ENCODE measurements at places on chromosomes 4 and X.

DNA sequence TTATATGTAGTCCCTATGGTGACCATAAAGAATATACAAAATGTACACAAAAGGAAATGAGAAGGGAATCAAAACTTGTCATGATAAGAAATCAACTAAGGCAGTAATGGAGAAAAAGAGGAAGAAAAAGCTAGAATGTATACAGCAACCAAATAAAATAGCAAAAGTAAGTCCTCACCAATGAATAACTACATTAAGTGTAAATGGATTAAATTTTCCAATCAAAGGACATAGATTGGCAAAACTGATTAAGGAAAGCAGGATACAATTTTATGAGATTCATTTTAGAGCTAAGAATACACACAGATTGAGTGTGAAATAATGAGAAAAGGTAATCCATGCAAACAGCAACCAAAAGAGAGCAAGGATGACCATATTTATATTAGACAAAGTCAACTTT lies 157.4 kb downstream of the TET2 start:
- no peak for DNase-seq

- DNase-seq: no peak
These were observed 728 bp downstream of the UBA6 start for GRCh38 chr4:67700116-67700737.

GRCh38 chr4:119310826-119311225 lies 11.1 kb downstream of the FABP2 start:
- no peak for DNase-seq

DNA sequence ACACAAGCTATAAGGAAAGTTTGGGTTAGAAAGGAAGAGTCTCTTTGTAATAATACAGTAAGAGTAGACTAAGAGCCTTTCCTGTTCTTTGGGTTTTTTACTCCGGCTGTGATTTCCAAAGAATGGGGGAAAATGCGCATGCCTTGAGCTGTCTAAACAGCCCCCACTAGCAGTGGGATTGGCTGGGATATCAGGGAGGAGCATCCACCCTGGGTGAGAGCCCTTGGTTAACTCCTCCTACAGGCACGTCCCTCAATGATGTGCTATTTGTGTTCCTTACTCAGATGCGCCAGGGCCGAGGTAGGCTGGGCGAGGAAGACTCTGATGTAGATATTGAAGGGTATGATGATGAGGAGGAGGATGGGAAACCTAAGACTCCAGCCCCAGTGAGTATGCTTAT lies 74.0 kb upstream of the OGT start:
- DNase-seq: no peak

DNA sequence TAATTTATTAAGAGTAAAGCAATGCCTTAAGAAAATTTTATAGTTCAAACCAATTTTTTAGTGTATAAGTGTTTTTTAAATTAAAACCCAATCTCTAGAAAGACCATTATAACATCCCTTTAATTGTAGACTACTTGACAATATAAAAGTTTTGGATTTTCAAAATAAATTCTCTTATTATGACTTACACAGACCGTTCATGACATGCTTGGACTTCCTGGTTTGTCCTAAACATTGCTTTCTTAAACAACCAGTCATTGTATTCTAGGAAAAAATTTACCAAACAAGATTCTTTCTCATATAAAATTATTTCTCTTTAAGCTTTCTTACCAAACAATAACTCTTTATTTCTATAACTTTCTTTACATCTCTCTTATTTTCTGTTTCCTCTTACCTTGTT lies 49.0 kb upstream of the CXorf51A start:
- no peak for DNase-seq

- DNase-seq: peak; percentile 12
These were observed 1176.7 kb downstream of the NLGN4X start for GRCh38 chrX:5051831-5052491.

DNA sequence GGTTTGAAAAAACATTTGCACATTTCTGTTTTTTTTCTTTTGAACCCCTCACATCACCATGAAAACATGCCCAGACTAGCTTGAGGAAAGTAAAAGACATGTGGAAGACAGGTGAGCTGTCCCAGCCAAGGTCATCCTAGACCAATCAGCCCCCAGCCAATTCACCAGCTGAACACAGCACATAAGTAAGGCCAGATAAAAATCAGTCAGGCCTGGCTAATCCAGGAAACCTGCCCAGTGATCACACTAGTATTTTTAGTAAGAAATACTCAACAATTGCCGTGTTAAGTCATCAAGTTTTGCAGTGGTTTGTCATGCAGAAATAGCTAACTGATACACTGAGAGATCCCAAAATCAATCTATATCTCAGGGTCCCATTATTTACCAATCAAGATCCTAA lies 4.4 kb upstream of the SMR3A start:
- DNase-seq: no peak

DNA sequence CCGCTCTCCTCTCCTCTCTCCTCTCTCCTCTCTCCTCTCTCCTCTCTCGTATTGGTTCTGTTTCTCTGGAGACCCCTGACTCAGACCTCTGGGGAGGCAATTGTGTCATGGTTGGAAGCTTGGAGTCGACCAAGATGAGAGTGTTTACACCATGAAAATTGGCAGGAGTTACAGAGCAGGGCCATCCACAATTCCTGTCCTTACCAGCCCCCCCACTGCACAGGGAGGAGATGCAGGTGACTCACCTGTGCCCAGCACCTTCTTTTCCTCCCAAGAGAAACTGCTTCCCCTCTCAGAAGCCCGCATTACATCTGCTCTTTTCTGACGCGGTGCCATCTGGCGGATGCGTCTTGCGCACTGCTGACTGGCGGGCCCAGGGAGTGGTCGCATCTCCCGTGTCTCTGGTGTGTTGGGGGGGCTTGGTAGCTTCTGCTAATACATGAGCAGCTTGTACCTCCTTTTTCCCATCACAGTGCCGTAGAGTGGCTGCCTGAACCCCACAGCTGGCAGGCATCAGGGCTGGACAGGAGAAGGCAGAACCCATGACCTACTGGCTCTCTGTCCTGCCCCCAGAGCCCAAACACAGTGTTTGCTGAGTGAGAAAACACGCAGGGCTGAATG lies 31.4 kb upstream of the GPR78 start:
- no peak for DNase-seq

DNA sequence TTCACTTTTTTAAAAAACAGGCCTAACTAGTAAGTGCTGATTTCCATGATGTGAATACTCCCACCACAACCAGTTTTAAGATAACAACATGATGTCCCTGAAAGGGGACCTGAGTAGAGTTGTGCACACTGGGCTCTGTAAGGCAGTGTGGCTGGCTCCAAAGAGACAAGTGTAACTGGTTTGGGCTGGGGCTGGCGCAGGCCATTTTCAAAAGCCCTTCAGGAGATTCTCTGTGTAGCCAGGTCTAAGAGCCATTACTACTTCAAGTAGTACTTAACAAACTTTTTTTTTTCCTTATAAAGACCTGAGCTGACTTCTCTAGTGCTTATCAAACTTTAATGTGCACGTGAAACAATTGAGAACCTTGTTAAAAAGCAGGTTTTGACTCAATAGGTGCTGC lies 4.3 kb downstream of the QRFPR start:
- no peak for DNase-seq

DNA sequence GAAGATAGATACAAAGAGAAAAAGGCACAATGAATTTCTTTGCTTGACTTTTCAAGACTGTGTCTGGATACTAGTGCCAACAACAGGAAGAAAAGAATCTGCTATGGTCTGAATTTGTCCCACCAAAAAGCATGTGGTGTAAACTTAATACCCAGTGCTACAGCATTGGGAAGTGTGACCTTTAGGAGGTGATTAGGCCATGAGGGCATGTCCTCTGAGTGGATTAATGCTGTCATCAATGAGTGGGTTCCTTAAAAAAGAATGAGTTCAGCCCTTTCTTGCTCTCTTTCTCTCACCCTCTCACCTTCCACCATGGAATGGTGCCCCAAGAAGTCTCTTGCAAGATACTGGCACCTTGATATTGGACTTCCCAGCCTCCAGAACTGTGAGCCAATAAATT lies 155.7 kb upstream of the GPRIN3 start:
- no peak for DNase-seq

GRCh38 chrX:139640259-139640658 lies 67.7 kb downstream of the MCF2 start:
- no peak for DNase-seq

DNA sequence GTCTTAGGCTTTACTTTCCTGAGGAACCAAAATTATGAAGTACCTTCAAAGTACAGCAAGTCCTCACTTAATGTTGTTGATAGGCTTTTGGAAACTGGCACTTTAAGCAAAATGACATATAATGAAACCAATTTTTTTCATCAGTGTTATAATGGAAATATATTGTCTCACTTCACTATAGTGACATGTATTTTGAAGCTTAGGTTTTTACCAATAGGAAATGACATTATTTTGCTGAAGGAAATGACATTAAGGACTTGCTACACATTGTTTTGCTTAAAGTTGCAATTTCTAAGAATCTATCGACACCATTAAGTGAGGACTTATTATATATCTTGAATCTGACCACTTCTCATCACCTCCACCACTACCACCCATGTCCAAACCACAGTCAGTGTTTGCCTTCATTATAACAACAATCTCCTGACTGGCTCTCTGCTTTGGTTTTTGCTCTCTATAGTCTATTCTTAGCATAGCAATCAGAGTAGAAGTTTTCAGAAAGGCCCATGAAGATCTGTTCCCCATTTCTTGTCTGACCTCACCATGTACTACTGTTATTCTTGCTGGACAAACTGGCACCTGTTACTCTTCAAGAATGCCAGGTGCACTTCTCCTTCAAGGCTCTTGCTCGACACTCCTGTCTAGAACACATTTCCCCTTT lies 311.2 kb downstream of the BMPR1B start:
- DNase-seq: no peak

- no peak for DNase-seq
These were observed 54.5 kb downstream of the CHM start for GRCh38 chrX:85992811-85993229.

GRCh38 chrX:40524423-40524822 lies 56.3 kb upstream of the ATP6AP2 start:
- no peak for DNase-seq

DNA sequence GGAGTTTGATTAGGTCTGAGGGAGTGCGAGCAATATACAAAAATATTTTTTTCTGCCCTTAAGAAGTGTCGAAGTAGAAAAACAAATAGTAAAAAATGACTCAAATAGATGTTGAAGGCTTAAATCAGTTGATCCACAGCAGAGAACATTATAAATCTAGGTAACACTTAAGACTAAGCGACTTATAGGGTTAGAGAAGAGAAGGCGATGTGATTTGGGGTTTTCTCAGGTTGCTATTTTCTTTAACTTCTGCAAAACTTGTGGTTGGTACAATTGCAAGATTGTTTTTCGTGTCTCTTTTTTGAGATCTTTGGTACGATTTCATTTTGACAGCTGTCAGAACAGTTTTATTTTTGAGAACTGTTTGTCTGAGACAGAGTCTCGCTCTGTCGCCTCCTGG lies 1479.5 kb downstream of the PCDH7 start:
- no peak for DNase-seq

- no peak for DNase-seq
These were observed 365.3 kb upstream of the TEX13C start for GRCh38 chrX:124954402-124954801.

GRCh38 chr4:30721185-30722091 lies 1.3 kb downstream of the PCDH7 start:
- peak; percentile 73 for DNase-seq

DNA sequence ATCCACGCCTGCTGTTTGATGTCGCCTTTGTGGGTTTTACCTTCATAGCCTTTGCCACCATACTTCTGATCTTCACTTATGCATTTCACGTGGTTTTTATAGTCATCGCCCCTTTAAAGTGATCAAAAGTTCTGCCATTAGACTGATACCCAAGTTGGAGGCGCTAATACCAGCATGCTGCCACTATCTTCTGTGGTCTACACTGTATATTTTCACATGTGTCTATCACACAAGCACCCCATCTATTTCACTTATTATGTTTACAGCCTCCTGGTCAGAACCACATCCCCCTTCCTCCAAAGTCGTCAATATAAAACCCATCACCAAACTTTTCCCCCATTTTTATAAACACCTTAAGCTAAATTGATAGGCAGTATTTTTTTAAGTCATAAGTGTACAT lies 8.2 kb downstream of the LYAR start:
- DNase-seq: no peak

- no peak for DNase-seq
These were observed 81.0 kb upstream of the ESX1 start for GRCh38 chrX:104335756-104336155.

- DNase-seq: peak; percentile 75
These were observed 338.1 kb downstream of the BCOR start for GRCh38 chrX:39759526-39760224.

- DNase-seq: no peak
These were observed 419.9 kb upstream of the SLIT2 start for GRCh38 chr4:19831644-19832285.

GRCh38 chr4:174334628-174335027 lies 50.9 kb downstream of the CEP44 start:
- no peak for DNase-seq

DNA sequence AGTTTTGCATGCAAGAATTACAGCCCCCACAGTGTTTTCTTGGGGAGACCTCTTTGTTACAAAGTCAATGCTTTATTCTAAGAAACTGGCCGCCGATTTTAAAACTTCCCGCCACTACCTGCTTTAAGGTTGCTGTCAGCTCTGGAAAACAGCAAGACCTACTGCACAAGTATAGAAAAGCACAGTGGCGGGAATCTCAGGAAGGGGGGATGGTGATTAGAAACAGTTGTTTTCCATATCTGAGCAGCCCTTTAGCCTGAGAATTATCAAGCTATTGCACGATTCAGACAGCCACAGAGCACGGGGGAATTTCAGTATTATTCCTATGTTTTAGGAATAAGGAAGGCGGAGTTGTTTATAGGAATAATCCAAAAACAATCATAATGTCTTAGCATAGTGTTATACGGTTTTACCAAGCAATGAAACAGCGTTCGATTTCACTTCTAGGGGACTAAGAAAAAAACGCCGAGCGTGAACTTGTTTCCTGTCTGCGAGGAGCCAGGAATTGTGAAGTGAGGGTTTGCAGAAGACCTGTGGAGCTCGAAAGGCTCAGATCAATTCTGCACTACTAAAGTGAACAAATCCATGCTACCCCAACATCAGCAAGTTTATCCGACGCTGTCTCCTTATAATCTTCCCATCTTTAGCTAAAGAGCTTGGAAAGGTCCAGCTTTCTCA lies 81.3 kb downstream of the HMGN5 start:
- DNase-seq: no peak

DNA sequence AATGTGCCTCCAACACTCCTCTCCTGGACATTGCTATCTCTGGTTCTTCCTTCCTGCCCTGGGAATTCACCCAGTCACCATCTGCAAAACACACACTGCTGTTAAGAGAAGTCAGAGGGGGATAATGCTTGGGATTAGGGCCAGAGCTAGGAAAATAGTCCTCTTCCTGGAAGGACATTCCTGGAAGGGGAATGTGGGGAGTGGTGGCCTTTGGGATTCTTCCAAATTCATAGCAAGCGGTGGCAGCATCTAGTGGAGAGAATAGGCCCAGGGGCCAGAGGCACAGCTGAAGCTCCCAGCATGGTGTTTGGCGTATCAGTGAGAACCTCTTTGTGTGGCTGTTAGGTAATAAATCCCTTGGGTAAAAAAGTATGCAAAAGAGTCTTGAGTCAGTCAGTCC lies 34.3 kb downstream of the SHROOM4 start:
- DNase-seq: no peak

GRCh38 chr4:142030010-142030409 lies 393.6 kb downstream of the IL15 start:
- DNase-seq: no peak
